ENCODE measurements at places on chromosomes 2 and 18. TPM values are rescaled to one million over a fixed set of nuclear protein-coding genes. Genes with fewer than 3 reads are reported as not detected.

DNA sequence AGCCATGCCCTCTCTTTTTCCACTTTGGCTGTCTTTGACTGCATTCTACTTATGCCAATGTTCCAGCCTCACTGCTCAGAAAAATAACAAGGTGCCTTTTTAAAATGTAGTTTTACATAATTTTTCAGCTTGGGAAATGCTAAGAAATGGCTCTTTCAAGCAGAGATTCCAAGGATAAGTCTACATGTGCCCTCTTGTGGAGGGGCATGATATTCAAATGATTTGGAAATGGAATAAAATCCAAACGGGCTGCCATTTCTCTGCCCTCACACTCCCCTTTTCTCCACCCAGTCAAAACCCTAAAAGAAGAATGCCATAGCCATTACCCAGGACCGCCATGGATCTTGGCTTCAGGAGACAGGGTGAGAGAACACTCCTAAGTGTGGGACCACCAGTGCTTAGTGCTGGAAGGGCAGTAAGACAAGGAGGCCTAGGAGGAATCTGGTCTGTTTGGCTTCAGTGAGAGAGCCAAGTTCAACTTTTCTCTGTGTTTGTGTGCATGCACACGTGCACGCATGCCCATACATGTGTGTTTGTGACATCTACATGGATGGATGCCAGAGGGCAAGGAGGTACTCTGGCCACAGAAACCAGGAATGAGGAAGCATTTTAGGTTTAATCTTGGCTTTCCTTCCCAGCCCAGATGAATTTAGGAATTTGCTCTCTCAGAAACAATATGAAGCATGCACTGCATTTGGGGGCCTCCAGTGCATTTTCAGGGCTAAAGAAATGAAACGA lies 174.0 kb upstream of the SLC14A2 start:
- DNase-seq = no peak

GRCh38 chr2:201784563-201784962 lies 3.8 kb upstream of the ALS2 start:
- no peak for DNase-seq

DNA sequence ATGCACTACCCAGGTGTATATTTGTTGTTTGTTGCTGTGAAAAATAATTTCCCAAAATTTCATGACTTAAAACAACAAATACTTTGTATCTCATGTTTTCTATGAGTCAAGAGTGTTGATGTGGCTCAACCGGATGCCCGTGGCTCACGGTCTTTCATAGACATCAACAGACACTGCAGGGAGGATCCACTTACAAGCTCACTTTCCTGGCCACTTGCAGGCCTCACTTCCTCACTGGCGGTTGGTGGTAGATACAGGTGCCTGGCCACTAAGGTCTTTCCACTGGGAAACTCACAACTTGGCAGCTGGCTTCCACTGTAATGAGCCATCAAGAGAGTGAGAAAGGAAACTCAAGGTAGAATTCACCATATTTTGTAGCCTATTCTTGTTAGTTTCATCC lies 662.9 kb downstream of the IRS1 start:
- DNase-seq = peak; percentile 23

GRCh38 chr2:148926291-148926961 lies 51.4 kb downstream of the KIF5C start:
- DNase-seq = no peak

DNA sequence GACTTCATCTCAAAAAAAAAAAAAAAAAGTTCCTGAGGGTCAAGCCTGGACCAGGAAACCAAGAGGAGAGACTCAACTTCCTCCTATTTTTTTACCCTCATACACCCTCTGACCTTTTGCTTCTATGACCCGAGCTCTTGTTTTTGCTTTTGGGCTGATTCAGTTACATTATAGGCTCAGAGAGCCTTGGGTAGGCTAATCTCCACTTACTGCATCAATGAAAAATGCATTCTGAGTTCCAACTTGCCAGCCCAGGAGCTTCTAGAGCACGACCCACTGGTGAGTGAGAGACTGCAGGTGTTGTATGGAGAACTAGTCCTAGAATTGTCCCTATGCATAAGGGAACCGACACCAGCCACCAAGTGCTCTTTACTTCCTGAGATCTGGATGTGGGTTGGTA lies 91.1 kb downstream of the CABLES1 start:
- DNase-seq = no peak

DNA sequence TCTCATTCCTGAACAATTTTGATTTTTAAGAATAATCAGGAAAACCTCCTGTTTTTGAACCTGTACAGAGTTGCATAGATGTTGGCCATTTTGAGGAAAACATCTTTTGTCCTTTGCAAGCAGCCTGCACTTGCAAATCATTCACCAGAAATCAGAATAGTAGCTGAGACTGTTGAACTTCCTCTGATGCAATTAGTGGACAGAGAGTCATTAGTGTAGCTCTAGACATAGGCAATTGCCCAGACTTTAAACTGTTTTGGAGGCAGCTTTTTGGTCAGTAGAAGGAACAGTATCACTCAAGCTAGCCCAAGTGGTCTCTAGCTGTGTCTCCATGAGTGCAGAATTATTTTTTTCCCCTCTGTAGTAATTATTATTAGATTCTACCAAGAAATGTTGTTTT lies 326.1 kb downstream of the PIK3C3 start:
- no peak for DNase-seq

DNA sequence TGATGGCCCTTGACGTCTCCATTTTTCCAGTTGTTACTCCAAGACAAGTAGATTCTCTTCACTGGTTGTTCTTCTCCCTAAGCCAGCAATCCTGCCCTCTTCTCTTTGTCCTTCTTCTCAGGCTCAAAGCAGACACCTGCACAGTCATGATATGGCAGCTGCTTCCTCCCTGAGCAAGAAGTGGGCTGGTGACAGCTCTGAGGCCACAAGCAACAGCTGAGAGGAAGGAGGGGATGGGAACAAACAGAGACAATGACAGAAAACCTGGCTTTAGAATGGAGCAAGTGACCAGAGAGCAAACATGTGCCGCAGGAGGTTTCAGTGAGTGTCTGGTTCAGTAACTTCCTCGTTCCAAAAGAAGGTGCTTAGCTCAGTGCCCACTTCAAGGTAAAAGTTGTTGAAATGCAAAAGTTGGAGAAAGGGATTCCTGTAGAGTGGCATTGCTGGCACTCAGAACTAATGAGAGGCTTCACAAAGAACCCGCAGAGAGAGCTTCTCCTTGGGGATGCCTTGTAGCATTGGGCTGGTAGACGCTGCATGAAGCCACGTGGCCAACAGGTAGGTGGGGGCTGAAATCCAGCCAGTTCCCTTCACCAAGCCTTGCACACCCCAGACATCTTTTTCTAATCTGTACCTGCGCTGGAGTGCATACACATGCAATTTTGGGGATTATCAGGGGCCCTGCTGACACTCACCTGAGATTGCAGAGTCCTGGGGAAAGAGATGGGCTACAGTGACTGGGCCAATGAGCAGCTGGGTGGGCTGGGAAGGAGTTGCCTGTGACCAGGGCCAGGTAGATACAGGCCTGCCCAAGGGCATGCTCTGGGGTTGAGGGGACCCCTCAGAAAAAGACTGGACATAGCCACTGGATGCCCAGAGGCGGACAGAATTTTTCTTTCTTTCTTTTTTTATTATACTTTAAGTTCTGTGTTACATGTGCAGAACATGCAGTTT lies 153.3 kb upstream of the RAB12 start:
- DNase-seq = no peak

DNA sequence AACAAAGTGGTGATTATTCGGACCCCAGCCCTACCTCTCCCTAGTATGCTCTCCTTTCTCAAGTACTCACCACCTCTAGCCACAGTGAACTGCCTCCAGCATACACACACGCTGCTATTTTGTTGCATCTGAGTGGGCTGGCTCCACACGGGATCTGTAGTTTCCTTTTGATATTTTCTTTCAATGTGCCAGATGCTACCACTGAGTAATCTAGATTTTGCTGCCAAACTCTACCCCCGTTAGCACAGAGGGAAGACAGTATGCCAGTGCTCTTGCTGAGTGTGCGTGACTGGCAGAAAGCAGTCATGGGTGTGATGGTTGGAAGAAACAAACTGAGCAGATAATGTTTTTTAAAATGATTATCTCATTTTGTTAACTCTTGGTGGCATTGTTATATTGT lies 11.6 kb downstream of the CFLAR start:
- no peak for DNase-seq

DNA sequence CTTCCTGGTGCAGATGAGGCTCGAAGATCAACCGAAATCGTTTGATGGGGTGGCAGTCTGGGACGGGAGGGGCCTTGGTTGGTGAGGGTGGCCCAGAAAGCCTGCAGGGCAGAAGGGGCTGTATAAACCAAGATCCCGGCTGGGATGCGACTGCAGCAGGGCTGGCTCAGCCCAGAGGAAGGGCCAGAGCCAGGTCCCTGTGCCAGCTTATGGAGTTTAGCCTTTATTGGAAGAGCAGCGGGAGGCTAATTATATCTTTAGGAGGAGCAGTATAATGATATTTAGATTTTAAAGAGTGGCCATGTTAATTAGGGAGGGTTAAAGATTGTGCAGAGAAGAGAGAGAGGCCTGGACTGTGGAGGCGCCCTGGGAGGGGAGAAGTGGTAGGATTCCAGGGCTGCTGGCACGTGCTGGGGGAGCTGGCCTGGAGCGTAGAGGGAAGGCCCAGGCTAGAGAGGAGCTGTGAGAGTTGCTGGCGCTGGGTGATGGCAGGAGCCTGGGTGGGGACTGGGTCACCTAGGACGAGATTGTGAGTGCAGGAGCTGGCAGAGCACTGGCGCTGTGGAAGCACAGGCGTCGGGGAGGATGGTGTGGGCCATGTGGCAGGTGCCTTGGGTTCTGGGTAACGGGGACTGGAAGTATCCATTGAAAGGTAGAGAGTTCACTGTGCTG lies 25.1 kb downstream of the TRAF3IP1 start:
- peak; percentile 71 for DNase-seq

DNA sequence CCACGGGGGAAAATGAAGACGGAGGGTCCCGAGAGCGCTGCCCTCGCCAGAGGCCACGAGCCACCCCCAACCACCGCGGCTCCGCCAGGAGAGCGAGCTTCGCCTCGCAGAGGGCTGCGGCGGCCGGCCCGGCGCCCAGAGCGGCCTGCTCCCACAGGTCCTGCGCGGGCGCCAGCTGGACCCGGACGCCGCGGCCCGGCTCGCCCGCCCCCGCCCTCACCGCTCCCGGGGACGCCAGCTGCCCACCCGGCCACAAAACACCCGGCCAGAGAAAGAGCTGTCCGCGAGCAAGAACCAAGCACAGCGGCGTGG lies 709 bp downstream of the PTPN2 start:
- no peak for DNase-seq

DNA sequence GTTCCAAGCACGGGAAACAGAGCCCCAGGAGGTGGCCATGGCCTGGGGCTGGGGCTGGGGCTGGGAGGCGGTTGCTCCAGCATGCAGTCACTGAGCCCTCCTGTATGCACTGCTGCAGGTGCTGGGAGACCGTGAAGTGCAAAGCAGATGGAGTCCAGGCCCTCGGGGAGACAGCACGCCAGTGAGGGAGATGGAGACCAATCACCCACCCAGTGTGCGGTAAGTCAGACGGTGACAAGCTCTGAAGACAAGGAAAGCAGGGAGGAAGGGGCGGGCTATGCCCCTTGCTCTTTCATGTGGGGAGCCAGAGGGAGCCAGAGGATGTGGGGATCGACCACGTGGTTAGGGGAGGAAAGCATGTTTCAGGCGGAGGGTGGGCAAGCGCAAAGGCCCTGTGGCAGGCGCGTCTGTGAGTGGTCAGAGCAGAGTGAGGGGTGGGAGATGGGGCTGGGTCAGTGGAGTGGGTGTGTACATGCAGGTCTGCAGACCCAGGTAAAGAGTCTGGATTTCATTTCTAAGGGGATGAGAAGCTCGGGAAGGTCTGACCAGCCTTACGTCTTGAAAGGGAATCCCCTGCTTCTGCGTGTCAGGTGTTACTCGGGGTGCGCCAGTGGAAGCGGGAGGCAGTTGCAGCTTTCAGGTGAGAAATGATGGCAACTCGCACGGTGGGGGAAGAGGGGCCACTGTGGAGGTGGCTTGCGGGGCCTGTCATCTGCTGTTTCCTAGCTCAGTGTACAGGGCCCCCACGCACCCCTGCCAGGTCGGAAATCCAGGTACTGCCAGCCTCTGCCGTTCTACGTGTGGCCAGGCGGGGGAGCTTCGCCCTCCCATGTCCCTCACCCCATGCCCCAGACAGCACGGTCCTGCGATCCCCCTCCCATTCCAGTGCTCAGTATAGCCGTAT lies 19.4 kb downstream of the RRM2 start:
- no peak for DNase-seq

The ADRA2B gene
- total RNA-seq = 0.11 TPM

The ANKRD30B gene
- not detected for total RNA-seq

The ANTXR1 gene
- 47.9 TPM for total RNA-seq

The GALNT13 gene
- total RNA-seq = 2.1 TPM

The PLCL1 gene
- total RNA-seq = 45.0 TPM

The C1GALT1C1L gene
- 2.9 TPM for total RNA-seq

The SCYGR2 gene
- not detected for total RNA-seq

The HRH4 gene
- total RNA-seq = not detected

The TBR1 gene
- total RNA-seq = not detected

The UGT1A6 gene
- not detected for total RNA-seq

The STK25 gene
- 112 TPM for total RNA-seq
